Ureter (tissue), 1 donor: ENCODE measurements at places on chromosomes 3 and 15. TPM values are rescaled to one million over a fixed set of nuclear protein-coding genes. Genes with fewer than 3 reads are reported as not detected.
A peak's percentile ranks its signal among the peaks of the same experiment; 100 is the strongest.

- peak; percentile 85 for DNase-seq
Observed at GRCh38 chr3:15327941-15328340, 4.4 kb downstream of the SH3BP5 start.

DNA sequence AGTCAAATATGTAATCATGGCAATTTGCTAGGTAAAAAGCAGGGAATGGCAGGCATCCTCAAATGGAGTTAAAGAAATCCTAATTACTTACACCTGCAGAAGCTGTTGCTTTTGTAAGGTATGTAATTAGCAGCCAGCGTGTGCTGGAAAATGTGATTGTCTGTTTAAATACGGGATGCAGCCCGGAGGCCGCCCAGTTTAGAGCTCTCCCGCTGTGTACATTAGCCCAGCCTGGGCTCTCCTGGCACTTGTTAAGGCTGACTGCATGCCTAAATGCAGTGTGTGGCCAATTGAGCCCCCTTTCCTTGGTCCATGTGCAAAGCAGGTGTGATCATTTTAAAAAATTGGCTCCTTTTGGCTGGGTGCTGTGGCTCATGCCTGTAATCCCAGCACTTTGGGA is 9.0 kb downstream of the DPH3 start:
- DNase-seq: no peak

GCNT3 gene
- total RNA-seq: 1.8 TPM

CATSPER2 gene
- 17.2 TPM for total RNA-seq

- DNase-seq: no peak
Observed at GRCh38 chr3:32432711-32433530, 41.3 kb downstream of the CMTM7 start.

GRCh38 chr3:36738702-36739101 is 25.7 kb downstream of the DCLK3 start:
- DNase-seq: no peak

DNA sequence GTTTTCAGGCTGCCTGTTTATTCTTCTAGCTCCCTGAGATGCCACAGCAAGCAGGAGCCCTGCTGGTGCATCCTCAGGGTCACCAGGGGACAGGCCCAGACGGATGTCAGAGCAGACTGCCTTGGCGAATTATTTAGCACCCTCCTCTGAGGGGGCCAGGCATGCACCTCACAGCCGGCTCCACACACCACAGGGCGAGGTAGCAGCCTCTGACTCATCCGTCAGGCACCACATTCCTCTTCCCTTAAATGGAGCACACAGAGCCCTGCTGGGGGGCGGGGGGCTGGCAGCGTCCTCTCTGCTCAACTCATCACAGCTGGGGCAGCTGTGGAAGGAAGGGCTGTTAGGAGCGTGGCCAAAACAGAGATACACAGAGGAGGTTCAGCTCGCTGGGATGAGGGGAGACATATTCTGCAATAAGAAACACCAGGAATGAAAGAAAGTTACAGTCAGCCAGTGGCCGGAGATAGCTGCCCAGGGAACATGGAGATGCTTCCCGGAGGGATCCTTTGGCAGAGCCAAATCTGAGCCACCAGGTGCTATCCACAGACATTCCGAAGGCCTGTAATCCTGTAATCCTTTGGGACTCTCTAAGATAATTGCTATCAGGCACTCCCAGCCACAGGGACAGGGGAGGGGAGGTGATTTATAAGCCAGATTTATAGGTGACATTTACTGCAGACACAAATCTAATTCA is 13.9 kb upstream of the PRICKLE2 start:
- peak; percentile 76 for DNase-seq

GRCh38 chr15:51322621-51323296 is 15.6 kb downstream of the CYP19A1 start:
- peak; percentile 52 for DNase-seq

DNA sequence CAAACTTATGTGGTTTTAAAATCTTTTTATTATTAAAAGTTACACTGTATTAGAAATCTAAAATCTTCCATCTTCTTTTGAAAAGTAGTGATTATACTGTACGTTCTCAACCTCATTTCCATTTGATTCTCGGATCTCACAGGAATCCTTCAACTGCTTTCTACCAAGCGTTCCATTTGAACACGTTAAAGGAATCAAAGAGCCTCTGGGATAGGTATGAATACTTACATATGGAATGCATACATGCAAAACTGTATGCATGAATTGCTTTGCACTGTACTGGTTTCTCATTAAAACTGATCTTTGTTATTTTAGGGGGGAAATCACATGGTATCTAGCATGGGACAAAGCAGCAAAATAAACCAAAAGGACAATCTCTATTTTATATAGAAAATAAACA is 14.8 kb downstream of the TSC22D2 start:
- DNase-seq: no peak

GRCh38 chr3:46113608-46114007 is 86.3 kb upstream of the XCR1 start:
- no peak for DNase-seq

- DNase-seq: no peak
Observed at GRCh38 chr3:58388550-58389091, 45.0 kb downstream of the PDHB start.
